Ovary (tissue), 10 donors: ENCODE measurements at places on chromosomes 3 and 15. TPM values are rescaled to one million over a fixed set of nuclear protein-coding genes. Genes with fewer than 3 reads are reported as not detected.

EOGT gene
- 40.7 TPM for total RNA-seq

MAP6D1 gene
- total RNA-seq: 1.9 TPM

- H3K27me3 ChIP-seq: no peaks in the 10 kb centered on the region
- H3K4me3 ChIP-seq: no peak overlapping the region
- no peaks in the 10 kb centered on the region for H3K36me3 ChIP-seq
- H3K4me1 ChIP-seq: no peaks in the 10 kb centered on the region
- no peak for DNase-seq
Measured at GRCh38 chr3:65425880-65426279, 612.8 kb downstream of the MAGI1 start.

TRPC1 gene
- total RNA-seq: 34.5 TPM

- H3K4me1 ChIP-seq: no peaks in the 10 kb centered on the region
- no peaks in the 10 kb centered on the region for H3K36me3 ChIP-seq
- no peak overlapping the region for H3K27ac ChIP-seq
- H3K4me3 ChIP-seq: no peak overlapping the region
Measured at GRCh38 chr3:193028258-193028657, 110.6 kb upstream of the MB21D2 start.
